ENCODE measurements at places on chromosomes 2 and 18.

DNA sequence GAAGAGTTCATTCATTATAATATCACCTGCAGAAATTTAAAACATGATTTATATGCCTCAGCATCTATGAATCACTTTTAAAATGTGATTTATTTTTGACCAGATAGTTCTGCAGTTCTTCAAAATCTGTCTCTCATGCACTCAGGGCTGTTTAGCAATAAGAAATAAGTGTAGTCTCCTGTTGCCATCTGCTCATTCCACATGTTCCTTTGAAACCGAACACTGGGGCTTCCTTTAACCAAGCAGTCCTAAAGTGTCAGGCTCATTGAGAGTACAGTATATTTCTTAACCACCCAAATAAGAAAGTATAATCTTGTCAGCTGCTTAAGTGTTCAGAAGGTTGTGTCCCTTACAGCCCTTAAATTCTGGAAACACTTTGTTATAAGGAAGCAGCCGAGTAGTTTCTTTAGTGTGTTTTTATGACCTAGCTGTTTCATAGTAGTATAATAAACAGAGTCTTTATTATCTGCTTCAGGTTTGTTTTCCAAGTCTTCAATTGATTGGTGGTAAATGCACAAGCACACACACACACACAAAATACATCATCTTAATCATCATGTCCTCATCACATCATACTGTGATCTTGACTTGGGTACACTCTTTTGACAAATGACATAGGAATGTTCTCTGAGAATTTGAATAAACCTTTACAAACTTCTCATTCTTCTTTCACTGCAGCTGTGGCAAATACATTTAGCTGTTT, 10.4 kb downstream of the WDR7 start:
- no peak for DNase-seq

DNA sequence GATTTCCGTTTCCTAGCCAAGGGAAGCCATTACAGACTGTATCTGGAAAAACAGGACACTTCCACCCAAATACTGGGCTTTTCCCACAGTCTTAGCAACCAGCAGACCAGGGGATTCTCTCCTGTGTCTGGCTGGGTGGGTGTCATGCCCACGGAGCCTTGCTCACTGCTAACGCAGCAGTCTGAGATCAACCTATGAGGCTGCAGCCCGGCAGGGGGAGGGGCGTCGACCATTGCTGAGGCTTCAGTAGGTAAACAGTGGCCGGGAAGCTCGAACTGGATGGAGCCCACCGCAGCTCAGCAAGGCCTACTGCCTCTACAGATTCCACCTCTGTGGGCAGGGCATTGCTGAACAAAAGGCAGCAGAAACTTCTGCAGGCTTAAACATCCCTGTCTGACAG, 131.1 kb downstream of the KIAA1328 start:
- no peak for DNase-seq

DNA sequence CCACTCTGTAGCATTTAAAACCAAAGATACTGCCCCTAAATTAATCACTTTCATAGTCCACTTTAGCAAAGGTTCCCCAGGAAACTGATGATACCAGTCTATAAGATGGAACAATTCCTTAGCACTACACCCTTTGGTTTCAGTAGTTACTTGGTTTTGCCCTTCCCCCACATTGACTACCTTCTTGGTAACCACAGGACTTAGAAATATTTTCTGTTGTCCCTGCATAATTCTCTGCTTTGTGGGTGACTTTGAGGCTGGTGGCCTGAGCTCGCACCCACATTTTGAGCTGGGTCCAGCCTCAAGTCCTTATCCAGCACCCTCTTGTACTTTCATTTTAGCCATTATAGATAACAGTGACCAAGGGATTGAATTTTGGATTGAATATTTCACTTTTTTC, 23.1 kb downstream of the ELP2 start:
- DNase-seq: no peak

GRCh38 chr2:10499275-10499907, 51.3 kb upstream of the ODC1 start:
- DNase-seq: no peak

DNA sequence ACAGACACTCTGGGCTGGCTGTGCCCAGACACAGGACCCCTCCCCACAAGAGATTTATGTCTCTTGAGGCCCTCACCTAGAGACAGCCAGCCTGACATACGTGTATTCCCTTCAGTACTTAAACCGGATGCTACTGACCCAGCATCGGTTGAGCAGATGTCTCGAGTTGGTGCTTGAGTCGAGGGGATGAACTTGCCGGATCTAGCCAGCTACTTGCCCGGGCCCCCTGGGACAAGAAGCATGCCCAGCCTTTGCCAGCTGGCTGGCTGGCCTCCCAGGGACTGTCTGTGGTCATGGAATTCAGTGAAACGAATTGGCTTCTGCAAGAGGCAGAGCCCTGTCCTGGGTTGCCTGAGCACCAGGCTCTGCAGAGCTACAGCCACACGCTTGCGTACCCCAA, 36.0 kb downstream of the DNMT3A start:
- DNase-seq: no peak

DNA sequence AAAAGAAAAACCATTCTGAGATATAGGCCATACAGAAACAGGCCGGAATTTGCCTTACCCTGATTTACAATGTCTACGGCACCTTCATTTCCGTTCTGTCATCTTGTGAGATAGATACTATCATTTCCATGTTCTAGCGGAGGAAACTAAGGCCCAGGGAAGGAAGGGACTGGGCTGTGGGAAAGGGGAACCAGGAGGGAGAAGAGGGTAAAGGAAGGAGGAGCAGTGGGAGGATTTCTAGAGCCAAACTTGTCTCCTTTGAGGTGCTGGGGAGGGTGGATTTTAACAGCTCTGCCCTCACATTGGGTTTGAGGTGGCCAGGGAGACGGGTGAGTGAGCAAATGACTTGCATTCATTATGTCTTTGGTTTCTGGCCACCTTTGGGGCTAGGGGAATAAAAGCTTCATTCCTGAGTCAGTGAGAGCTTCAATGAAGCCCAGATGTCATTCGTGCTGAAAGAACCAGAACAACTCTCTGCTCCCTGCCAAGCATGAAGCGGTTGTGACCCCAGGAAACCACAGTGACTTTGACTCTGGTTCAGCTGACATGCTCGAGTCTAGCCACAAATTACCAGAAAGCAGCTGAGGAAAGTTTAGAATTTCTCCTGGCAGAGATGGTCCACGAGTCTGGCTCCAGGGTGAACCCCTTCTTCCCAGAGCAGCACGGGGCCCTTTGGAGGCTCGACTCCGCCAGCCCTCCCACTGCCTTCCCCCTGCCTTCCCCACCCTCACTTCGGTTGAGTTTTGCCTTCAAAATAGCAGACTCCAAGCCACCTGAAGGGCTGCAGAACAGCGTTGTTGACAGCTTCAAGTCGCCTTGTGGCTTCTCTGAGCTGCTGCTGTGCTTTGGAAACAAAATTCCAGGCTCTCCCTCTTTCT, 3.8 kb downstream of the ACTG2 start:
- DNase-seq: peak; percentile 22

DNA sequence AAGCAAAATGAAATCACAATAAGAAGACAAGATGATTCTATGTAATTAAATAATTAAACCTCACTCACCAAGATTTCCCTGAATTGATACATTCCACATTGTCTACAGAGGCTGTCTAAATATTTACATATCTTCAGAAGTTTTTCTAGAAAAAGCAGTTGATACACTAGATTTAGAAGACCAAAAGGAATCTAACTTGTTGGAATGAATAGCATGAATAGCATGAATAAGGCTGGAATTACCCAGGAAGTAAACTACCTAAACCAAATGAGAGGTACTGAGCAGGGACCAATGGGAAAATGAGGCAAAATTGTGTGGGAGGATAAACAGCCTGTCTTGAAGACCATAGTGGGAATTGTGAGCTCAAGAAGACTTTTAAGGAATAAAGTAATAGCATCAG, 479.7 kb downstream of the TXNL1 start:
- no peak for DNase-seq

DNA sequence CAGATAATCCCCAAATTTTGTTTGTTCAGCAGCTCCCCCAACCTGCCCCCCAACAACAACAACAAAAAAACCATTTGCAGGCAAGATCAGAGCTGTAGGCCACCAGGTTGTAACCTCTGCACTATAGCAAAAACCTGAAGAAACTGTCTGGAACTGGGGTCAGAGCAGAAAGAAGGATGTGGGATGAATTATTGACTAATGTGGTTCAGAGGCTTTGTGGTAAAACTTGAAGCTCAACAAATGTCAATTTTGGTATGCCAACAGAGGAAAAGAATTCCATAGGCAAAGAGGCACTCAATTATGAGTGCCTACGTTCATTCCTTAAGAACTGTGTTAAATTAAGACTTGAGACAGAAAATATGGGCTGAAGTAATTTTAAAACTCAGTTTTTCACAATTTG, 255.1 kb downstream of the STK39 start:
- DNase-seq: no peak

DNA sequence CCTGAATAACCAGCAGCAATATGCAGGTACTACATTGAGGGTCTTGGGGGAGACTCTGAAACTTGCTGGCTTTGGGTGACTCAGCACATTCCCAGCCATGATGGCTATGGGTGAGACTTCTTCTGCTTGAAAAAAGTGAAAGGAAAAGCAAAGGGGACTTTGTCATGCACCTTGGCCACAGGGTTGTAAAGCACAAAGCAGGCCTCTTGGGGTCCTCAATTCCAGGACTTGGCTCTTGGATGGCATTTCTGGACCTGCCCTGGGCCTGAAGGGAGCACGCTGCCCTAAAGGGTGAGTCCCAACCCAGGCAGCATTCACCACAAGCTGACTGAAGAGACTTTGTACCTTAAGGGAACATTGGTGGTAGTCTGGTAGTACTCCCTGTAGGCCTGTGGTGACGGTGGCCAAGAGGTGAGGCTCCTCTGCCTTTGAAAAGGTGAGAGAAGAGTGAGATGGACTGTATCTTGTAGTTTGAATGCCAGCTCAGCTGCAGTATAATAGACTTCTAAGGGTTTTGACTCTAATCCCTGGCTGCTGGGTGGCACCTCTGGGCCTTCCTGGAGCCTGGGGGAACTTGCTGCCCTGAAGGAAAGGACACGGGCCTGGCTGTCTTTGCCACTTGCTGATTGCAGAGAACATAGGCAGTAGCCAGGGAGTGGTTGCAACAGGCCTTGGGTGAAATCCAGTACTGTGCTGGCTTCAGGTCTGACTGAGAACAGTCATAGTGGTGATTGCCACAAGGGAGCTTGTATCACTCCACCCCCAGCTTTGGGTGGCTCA, 36.5 kb upstream of the CYTIP start:
- DNase-seq: no peak

GRCh38 chr2:26316845-26317244, 29.1 kb upstream of the SELENOI start:
- no peak for DNase-seq

- DNase-seq: no peak
Measured at GRCh38 chr2:86285571-86285970, 51.9 kb downstream of the REEP1 start.

GRCh38 chr2:96264656-96265348, 995 bp downstream of the TMEM127 start:
- DNase-seq: peak; percentile 26
